ENCODE measurements at places on chromosomes 5 and 9. TPM values are rescaled to one million over a fixed set of nuclear protein-coding genes. Genes with fewer than 3 reads are reported as not detected.
A peak's percentile ranks its signal among the peaks of the same experiment; 100 is the strongest.

DNA sequence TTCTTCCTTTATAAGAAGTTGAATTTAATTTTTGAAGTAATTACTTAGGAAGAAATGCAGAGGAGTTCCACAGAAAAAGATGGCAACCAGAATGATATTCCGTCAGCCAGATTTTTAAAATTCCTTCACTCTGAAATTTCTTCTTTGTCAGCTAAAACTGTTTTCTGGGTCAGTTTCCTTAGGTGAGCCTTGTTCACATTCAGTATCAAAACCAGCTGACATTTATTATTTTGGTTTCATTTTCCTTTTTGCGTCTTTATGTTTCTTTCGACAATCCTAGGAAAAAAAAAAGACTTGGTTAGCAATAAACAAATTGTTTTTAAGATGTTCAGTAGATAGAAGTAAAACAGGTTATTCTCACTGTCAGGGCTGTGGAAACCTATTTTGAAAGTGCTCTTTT lies 4.1 kb upstream of the IARS1 start:
- DNase-seq = no peak

DNA sequence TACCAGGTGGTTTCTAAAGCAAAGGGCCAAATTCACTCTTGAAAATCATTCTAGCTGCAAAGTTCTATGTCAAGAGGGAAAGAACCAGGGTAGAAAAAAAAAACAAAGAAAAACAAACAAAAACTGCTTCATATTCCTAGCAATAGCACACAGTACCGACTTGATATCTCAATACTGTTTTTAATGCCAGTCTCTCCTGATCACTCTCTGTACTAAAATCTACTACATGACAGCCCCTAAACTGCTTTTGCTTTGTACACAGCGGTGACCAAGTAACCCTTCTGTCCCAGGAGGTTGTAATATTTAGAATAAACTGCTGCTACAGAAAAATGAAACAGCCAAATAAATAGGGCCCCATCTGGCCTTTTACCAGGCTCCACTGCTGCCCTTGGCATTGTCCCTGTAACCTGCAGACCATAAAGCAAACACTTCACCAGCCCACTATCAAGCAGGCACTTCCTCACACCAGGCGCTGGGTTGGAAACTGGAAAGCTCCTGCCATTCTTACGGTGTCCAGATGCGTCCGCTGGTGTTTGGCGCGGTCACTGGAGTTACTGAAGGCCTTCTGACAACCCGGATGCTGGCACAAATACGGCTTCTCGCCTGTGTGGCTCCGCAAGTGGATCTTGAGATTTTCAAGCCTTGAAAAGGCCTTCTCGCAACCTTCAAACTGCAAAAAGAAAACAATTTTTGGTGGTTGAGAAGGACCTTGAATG lies 363.2 kb downstream of the GLIS3 start:
- no peak for DNase-seq

DNA sequence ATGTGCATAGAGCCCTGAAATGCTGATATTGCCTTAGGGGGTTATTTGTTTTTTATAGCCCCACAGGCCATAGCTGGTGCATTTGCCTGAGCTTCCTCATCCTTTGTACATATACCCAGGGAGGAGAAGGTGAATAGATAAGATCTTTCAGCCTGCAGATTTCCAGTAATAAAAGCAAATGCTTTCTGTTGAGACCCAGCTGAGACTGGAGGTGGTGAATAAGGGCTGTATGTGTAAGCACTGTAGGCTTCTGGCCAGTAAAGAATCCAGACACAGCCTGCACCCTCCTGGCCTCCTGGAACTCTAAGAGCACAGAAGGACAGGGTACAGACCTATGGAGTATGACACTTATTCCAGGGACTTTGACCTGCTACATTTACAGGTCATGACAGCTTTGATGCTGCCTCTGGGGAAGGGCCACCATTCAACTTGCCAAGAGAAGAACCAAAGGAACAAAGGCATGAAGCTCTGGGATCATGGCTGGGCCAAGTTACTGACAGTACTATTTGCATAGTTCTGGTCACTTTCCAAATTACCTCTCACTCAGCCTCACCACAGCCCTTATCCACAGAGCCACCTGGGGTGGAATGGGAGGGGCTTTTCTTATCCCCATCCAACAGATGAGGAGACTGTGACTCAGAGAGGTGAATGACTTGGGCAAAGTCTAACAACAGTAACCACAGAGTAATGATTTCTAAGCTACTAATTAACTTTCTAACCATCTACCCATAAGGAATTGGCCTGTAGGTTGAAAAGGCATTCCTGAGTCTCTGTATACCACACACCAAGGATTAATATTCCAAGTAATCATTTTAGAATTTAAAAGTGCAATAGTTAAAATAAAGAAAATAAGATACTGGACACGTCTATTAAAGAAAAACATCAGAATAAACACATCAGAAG lies 604.5 kb upstream of the KLF4 start:
- DNase-seq = no peak

- no peak for DNase-seq
Measured at GRCh38 chr5:17090839-17091238, 126.6 kb upstream of the BASP1 start.

DNA sequence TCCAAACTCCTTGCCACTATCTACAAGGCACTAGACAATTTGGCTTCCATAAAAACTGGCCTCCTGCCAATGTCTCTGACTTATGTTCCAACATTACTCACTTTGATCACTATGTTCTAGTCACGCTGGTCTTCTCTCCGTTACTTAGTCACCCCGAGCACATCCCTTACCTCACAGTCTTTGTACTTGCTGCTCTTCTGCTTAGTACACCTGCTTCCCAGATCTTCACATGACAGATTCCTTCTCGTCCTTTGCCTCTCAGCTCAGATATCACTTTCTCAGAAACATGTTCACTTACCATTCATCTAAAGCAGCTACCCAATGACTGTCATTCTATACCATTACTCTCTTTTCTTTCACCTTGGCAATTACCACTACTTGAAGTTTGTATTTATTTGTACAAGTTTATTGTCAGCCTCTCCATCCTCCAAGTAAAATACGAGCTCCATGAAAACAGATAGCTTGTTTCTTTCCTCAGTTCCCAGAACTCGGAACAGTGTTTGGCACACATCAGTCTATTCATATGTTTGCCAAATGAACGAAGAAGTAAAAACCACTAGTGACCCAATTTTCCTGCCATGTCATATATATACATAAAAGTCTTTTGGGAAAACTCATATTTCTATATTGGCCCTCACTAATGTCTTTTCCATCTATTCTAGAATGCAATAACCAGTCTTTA lies 5.9 kb upstream of the SLC22A5 start:
- no peak for DNase-seq

DNA sequence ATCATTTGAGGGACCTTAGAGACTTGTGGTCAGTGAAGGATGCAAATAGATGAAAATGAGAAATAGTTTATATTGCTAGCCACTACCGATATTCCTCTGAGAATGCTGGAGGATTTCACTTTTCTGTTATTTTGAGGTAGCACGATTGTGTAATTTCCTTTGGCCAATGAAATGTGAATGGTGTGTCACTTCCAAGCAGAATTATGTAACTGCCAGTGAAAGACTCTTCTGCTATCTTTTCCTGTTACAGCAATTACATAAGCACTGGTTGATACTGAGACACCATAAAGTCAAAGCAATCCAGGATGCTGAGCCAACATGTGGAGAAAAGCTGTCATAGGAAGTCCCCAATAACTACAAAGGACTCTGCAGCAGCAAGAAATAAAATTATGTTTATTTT lies 3.6 kb upstream of the PCDHA2 start:
- no peak for DNase-seq

DNA sequence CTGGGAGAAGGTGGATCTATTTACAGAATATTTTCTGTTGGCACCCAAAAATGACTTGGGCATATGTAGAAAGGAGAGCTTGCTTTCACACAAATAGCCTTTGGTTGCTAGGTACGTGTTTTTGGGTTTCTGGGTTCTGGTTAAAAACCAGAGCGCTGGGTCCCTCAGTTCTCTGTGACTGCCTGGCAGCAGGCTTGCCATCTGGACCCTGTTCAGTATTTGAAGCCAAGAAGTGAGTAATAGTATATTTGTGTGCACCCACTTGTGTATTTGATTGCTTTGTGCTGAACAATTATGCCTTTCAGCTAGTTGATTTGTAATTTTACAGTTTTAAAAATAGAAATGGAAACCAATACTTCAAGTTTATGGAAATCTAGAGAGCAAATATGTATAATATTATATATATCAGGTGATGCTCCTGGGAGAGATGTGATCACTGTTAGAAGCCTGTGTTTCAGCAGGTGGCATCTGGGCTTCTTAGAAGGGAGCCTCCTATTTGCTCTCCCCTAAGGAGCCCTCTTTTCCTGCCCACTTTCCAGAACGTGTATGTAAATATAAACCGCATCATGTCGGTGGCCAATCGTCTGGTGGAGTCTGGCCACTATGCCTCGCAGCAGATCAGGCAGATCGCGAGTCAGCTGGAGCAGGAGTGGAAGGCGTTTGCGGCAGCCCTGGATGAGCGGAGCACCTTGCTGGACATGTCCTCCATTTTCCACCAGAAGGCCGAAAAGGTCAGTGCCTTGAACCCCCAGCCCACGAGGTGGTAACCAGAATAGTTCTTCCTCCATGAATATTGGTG lies 153.6 kb downstream of the TRIO start:
- no peak for DNase-seq

DNA sequence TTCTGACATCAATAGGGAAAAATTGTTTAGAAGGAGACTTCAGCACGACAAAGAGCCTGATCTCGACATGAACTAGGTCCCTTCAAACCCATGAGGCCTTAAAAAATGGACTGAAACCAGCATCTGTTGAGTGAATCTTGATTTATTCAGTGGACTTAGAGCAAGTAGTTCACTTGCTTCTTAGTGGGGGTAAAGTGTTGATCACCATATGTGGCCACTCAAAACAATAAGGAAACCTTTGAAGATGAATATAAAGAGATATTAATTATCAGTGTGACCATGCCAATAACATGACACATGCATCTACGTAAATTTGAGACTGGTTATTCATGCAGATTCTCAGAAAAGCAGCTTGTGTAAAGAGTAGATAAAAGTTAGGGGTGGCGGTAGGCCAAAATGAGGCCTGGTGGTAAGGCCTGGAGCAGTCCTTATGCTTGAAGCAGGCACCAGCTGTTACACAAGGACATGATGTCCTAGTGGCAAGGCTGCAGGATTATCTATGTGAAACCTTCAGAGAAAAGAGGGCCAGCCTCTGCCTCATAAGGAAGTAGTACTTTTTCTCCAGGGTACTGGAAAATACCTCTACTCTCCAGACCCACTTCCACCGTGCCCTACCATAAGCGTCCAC lies 61.3 kb downstream of the S1PR3 start:
- DNase-seq = no peak

GRCh38 chr5:38316544-38317224 lies 58.3 kb downstream of the EGFLAM start:
- DNase-seq = no peak

DNA sequence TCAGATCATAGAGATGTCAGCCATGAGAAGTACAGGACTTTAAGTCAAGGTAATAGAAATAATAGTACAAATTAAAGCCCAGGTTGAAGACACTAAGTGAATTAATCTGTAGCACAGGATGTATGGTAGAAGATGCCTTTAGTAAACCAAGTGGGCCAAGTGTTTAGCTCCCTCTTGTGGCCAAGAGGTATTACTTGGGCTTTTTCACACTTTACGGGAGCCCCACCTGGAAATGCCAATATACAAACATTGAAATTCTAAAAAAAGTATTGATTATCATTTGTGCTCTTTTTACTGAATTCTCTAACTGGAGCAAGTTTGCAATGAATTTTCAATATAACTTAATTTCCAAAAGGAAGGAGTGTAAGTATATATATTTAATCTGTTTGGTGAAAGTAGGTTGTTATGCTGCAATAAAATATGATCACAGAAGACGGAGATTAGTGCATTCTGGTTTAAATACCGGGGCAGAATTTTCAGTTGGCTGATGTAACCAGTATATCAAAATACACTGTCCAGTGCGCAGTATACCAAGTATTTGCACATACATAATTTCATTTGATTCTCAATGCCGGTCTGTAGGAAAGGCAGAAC lies 84.7 kb downstream of the PARP8 start:
- DNase-seq = peak; percentile 56

GRCh38 chr5:43006424-43007202 lies 33.5 kb downstream of the ANXA2R start:
- no peak for DNase-seq

- DNase-seq = no peak
Measured at GRCh38 chr5:14576206-14576605, 5.4 kb upstream of the OTULINL start.

DNA sequence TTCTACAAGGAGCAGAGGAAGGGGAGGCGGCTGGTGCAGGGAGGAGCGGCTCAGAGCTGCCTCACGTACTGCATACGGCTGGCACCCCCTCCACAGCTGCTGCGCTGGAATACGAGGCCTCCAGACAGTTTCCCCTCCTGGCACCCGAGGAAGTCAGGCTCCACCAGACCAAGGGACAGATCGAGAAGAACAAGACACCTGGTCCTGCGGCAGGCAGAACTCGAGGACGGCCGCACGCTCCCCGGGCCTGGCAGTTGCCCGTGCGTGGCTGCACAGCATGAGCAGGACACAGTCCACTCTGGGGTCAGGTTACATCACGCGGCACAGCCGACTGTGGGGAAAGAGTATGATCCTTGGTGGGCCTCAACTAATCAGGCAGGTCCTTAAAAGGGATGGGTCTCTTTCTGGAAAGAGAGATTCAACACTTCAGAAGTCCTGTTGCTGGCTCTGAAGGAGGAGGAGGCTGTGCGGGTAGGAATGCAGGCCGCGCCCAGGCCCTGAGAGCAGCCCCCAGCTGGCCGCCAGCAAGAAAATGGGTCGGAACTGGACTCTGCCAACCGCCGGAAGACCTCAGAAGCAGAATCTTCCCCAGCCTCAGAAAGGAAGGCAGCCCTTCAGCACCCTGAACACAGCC lies 11.6 kb downstream of the UBAC1 start:
- no peak for DNase-seq

DNA sequence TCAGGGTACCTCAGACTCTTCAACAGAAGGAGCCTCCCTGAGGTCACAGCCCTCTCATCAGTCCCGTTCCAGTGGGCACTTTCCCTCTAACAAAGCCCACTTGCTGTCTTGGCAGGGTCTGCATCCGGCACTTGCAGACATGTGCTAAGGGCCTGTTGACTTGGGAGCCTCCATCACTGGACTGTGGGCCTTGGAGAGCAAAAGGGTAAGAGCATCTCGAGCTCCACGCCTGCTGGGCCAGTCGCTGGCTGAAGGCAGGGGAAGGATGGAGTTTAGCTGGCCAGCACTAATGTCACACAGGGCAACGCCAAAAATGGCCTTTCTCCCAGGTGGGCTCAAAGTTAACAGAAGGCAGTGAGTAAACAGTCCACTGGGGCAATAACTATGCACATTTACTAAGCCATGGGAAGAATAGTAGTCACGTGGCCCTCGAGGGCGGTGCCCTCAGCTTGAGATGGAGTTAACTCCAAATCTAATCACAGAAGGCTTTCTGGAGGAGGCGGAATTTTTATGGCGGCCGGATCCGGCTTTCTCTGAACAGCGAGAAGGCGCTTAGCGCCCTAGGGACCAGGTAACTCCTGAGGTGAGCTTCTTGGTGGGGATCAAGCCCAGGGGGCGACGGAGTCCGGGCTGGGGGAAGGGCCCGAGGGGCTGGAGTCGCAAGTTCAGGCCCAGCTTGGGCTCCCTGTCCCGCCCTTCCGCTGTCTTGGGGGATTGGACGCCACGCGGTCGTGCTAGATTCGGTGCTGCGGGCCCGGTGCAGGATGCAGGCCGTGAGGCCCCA lies 2.0 kb upstream of the NSD1 start:
- DNase-seq = no peak

PCDHGA12 gene
- total RNA-seq = 0.80 TPM

TRAF2 gene
- total RNA-seq = 12.8 TPM

TRPM6 gene
- 0.47 TPM for total RNA-seq
